ENCODE measurements at places on chromosomes 6 and 20.

GRCh38 chr20:18638768-18639167, 50.9 kb downstream of the DTD1 start:
- DNase-seq = no peak

DNA sequence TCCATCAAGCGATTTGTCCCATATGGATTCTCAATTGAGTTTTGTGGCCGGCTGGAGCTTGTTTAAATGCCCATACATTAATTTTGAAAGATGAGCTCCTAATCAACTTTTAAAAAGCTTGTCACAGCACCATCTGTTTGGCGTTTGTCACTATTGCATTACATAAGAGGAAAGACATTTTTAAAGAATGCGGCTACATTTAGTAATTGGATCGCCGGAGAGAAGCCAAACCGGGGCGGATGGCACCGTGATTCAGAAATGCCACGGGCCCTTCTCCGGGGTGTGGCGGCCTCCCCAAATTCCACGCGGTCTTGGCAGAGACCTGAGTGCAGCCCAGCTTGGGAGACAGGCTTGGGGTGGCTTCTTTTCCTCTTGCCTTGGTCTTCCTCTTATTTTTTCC, 67.7 kb upstream of the ZNFX1 start:
- DNase-seq = no peak

GRCh38 chr6:107847844-107848802, 24.0 kb upstream of the SCML4 start:
- peak; percentile 85 for DNase-seq

- no peak for DNase-seq
Observed at GRCh38 chr6:143123081-143123480, 62.4 kb downstream of the AIG1 start.

- DNase-seq = no peak
Observed at GRCh38 chr6:134723081-134723871, 226.6 kb downstream of the ALDH8A1 start.

DNA sequence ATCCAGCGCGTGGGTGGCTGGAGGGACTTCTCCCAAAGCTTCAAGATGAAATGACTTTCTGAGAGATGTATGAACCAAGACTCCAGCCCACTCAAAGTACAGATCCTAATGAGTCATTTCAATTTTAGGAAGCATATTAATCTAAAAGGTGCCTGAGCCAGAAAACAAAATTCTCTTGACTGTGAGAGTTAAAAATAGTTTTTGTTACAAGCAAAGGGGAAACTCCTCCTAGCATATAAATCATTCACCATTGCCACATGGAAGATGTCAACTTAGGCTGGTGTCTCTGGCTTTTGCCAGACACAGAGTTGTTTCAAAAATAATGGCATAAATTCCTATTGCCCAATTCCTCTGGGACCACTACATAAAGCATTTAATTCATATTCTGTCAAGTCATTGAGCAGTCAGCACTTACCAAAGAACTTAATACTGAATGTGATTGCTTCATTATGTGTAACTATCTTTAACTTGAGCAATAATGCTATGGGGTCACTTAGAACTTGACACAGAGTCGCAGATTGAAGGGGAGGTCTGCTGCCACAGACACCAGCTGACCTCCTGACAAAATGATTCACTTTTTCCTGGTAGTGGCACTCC, 280.6 kb downstream of the SLC35F1 start:
- DNase-seq = no peak

DNA sequence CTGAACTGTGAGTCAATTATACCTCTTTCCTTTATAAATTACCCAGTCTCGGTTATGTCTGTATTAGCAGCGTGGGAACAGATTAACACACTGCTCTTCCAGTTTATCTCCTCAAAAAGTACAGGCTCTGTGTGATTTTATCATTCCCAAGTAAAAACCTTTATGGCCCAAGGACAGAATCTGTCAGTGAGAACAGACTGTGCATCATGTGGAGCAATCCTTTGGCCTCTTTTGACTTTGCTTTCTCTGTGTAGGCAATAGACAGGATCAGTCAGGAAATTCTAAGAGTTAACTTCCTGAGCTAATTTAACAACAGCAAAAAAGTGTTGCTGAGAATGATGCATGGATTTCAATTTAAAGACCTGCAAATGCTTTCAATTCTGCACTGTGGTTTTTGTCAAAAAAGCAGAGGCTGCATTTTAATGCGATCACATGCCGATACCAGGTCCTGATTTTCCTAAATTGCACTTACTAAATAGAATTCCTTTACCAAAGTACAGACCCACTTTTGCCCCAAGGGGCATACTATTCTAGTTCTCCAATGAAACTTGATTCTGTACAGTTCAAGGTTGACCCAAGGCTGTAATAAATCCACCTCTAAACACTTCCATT, 246.7 kb upstream of the MARCKS start:
- DNase-seq = no peak

- no peak for DNase-seq
Observed at GRCh38 chr6:50816947-50817645, 1.6 kb upstream of the TFAP2B start.

GRCh38 chr6:112415366-112415765, 68.2 kb downstream of the RFPL4B start:
- no peak for DNase-seq

GRCh38 chr20:45407067-45407745, 883 bp upstream of the DBNDD2 start:
- no peak for DNase-seq

GRCh38 chr20:52843425-52843824, 128.7 kb upstream of the TSHZ2 start:
- DNase-seq = no peak

DNA sequence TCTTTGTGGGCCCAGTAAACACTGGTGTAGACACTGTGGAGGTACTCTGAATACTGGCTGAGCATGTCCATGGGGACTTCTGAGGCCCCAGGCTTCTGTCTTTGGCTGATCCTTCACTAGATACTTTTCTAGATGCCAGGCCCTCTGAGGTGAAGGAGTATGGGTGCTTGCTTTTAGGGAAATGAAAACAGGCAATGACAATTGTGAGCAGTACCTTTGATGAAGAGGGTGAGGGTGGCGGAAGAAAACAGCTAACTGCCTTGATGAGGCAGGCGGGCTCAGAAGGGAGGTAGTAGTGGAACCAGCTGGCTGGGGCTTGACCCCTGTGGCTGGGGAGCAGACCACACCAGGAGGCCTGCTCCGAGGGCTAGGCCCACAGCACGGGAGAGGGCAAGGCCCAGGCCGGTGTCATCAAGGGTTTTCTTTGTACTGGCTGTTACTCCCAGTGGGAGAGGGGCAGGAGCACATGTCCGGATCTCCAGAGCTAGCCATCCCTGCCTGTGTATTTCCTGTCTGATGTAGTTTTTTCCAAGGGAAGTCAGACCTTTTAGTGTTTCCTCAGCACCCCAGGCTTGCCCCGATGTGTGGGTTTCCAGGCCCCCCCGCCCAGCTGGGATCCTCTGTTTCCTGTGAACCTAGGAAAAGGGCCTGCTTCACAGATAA, 3.9 kb downstream of the PLCG1 start:
- DNase-seq = no peak

GRCh38 chr6:104558746-104559145, 301.0 kb downstream of the HACE1 start:
- no peak for DNase-seq

GRCh38 chr6:121851056-121851455, 415.6 kb downstream of the GJA1 start:
- no peak for DNase-seq

DNA sequence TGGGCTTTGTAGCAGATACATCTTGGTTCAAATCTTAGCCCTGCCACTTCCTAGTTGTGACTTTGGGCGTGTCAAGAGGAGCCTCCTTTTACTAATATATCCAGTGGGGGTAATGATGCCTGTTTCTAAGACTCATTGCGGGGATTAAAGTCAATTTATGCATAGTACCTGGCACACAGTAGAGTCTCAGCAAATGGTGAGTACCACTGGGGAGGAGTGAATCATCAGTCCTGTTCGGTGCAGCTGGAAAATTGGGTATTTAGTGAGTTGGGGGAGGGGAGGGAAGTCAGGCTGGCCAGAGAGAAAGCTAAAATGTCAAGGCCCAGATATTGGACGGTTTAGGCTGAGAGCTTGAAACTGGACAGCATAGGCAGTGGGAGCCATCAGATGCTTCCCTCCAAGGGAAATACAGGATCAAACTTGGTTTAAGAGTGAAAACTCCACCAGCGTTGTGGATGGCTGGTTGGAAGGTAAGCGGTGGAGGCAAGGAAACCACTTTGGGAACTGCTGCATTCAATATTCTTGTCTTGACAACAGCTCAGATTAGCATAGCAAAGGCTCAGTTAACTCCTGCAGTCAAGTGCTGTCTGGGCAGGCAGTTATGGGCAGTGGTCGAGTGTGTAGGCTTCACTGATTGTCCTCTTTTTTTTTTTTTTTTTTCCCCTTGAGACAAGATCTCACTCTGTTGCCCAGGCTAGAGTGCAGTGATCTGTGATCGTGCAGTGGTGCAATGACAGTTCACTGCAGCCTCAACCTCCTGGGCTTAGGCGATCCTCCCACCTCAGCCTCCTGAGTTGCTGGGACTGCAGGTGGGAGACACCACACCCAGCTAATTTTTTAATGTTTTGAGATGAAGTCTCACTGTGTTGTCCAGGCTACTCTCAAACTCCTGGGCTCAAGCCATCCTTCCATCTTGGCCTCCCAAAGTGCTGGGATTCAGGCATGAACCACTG, 12.9 kb downstream of the PPP1R16B start:
- no peak for DNase-seq

DNA sequence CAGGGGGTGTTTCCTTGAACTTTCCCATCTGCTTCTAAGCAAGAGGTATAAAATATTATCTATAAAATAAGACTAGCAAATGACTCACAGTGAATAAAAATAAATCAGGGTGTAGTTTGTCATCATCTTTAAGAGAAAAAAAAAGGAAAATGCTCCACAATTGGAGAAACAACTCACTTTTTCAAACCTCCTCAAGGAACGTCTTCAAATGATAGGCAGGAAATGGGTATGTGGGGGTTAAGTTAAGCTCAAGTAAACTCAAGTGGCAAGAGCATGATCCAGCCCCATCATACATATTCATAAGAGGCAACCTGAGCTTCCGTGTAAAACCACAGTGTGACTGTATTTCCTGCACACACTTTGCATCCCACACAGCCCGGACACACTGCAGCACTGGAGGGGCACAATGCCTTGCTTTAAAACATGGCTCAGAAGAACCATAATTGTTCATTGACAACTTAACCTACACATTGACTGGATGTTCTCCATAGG, 58.5 kb upstream of the CEP85L start:
- no peak for DNase-seq

DNA sequence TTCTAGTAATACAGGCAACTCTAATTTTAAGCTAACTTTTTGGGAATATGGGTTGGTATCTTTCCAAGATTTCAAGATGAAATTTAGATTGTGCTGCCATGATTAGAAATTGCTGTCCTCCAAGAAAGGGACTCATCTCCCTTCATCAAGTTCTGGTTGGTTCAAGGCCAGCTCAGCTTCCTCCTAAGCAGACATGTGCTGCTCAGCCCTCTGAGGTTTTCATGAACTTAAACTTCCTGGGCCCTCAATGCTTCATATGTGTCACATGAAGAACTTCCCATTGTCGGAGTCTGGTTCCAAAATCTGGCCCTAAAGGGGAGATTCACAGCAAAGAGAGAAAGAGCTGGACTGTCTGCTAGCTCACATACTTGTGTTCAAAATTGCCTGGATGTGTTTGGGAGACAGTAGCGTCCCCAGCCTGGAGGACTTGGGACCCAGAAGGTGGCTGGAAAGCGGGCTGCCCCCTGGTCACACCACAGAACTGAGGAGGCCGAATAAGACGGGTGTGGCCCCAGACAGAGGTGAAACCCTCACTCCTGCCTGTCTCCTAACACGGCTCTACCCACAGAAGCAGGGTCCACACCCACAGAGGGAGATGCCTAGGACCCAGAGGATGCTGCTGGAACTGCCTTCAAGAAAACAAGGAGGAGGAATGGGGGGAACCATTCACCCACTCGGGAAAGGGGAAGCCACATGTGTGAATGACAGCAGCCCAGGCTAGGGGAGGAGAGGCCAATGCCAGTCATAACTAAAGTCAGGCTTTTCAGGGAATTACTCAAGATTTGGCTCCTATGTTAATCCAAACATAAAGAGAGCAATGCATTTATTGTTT, 54.3 kb upstream of the GPR31 start:
- no peak for DNase-seq

GRCh38 chr6:1615151-1615852, 5.6 kb downstream of the FOXC1 start:
- DNase-seq = no peak

- DNase-seq = no peak
Observed at GRCh38 chr6:106614166-106614565, 15.1 kb downstream of the RTN4IP1 start.

All from cortex of kidney (tissue), 1 donor.